ENCODE measurements at places on chromosomes 16 and 17.

DNA sequence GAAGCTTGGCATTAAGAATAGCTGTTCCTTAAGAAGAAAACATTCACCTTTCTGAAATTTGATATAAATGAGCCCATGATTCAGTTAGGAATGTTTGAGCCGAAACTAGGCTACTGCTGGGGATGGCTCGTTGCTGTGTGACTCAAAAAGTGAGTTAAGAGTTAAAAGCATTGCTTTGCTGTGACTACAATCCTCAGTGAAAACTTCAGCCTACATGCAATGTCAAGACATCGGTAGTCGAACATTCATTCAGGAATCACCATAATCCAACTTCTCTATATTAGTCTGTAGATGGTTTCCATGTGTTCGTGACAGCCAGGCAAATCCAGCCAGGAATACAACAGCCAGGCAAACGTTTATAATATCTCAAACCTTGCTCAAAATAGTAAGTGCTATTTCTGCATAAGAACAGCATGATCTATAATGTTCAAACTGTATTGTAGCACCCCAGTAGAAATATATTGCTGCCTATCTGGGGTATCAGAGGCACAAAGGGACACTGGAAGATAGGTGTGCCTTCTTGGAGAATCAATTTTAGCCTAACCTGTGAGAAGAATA is 1225.1 kb downstream of the CDH8 start:
- no peak for DNase-seq

GRCh38 chr17:73196500-73196899 is 3.6 kb downstream of the COG1 start:
- DNase-seq, result no peak

GRCh38 chr16:72740347-72740746 is 307.6 kb downstream of the ZFHX3 start:
- DNase-seq, result no peak

DNA sequence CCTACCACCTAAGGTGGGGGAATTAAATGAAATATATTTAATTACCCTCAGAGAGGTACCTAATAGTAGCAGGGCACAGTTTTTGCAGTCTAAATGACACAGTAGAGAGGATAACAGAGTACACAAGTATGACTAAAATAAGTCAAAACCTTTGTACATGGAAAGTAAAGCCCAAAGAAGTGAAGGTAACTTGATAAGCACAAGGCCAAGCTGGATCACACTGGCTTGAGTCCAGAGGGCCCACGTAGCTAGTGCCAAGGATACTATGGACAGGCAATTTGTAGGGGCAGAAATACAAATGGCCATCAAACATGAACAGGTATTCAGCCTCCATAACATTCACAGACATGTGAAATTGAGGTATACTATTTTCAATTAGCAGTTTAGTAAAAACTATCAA is 7.6 kb downstream of the MYO18A start:
- no peak for DNase-seq

DNA sequence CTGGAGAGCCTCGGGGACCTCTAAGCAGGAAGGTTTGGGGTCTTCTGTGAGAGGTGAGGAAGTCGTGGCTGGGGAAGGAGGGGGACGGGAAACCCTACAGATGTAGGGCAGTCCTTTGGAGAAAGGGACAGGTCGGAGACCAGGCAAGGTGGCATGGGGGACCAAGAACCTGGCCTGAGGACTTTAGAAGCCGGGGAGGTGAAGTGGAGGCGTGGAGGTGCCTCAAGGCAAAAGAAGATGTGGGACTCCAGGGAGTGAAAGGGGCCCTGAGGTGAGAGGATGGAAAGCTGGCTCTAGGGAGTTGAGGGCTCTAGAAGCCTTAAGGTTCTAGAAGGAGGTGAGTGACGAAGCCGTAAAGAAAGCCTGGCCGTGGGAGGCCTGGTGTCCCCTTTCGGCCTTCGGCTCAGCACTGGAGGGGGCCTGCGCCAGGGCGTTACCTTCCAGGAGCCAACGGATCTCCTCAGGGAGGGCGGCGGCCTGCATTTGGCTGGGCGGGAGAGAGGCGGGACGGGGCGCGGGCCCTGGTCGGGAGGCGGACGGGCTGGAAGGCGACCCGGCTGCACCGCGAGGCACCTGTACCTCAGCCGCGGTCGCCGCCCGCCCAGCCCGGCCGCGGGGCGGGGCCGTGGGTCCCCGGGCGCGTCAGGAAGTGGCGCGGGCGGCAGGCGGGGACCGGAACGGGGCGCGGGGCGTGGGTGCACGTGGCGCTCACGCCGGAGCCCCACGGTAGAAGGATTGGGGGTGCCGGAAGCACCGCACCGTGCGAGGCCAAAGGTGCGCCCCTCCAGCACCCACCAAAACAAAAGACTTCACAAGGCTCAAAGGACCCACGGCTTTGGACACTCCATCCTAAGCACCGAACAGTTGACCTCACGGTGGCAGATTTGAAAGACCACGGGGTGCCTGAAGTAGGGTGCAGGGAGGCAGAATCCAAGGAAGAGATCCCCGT is at the start of gene SKAP1:
SKAP1 (minus strand) TSS at position 577 of the 949 bp plus-strand sequence.
- DNase-seq, result no peak

GRCh38 chr17:75843577-75844529 is at the start of gene UNC13D:
Gene UNC13D, minus strand, starts transcription at chr17:75844404. Its CDS starts 67 bp downstream, at chr17:75844337.
- peak; percentile 70 for DNase-seq

DNA sequence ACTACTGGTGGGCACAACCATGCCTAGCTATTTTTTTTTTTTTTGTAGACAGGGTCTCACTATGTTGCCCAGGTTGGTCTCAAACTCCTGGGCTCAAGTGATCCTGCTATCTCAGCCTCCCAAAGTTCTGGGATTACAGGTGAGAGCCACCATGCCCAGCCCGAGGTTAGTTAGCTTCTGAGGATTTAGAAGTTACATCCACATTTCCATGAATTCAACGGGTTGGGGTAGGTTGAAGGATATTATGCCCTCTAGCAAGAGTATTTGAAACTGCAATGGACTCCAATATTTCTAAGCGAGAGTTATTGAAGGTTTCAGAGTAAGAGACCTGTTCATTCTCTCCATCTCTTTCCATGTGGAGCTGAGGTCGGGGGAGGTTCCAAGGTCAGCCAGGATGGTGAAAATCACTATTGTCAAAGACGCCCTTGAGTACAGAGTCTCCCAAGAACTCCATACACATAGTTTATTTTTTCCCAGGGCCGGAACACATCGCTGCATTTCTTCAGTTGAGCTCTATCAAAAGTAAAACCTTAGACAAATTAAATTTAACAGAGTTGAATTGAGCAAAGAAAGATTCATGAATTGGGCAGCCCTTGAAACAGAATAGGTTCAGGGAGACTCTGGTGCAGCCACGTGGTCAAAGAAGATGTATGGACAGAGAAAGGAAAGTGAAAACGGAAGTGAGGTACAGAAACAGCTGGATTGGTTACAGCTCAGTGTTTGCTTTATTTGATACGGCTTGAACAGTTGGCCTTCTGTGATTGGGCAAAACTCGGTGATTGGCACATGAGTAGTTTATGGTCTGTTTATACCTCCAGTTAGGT is 19.0 kb upstream of the ITPRIPL2 start:
- DNase-seq, result peak; percentile 90

DNA sequence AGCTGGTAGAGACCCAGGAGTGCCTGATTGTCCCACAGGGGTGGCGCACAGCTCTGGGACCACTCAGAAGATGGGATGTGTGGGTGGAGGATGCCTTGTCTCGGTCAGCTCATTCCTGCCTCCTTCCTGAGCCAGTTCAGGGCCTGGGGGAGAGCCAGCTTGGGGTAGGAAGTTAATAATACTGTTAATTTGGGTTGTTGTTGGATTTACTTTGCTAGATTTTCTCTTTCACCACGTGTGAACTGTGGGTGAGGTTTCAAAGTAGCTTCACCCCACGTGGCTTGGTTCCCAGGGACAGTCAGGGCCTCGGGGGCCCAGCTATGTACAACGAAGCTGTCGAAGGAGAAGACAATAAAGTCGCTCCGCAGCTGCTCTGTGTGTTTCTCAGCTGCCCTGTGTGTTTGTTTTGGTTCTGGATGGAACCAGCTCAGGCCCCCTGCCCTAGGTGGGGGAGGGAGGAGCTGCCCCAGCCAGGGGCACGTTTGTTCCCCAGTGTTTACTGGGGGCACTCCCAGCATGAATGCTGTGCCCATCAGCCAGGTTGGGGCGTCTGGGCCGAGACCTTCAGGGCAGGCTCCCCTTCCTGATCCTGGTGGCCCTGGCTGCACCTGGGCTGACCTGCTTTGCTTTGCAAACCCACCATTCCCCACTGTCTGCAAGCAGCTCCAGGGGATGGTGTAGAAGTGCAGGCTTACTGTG is 2.3 kb downstream of the NUDT16L1 start:
- no peak for DNase-seq

GRCh38 chr17:9725575-9725974 is 65.8 kb downstream of the DHRS7C start:
- no peak for DNase-seq

GRCh38 chr17:62626719-62627218 is 701 bp upstream of the MRC2 start:
- peak; percentile 70 for DNase-seq

DNA sequence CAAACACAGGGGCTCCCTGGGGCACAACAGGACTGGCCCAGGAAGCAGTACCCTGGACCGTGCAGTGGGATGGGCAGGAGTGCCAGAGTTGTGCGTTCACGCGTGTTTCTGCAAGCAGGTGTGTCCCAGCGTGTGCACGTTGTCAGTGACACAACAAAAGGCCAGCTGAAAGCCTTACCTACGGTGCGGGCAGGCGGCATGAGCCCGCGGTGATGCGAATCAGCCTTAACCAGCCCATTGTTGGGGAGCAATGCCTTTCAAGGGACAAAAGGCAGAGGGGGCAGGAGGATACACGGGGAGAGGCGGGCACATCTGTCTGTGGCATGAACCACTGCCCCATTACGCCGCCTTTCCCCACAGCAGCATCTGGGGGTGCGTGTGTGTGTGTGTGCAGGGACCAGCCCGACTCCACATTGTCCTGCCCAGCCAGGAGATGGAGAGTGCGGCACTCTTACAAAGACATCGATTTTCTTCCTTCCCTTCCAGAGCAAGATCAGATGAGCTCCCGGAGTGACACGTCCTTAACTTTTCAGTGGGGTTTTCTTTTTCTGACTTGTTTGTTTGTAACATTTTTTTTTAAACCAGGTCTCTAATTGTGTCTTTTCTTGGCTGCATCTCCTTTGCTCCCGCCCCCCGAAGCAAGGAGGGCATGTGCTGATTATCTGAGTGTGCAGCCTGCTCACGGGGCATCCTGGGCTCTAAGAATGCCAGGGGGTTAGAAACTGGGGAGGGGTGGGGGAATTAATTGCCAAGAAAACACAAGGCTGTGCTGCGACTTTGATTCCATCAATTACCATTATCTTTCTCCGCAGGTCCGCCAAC is 158.1 kb downstream of the ZNF423 start:
- no peak for DNase-seq

GRCh38 chr17:59800530-59800942 is 92.2 kb downstream of the TUBD1 start:
- DNase-seq, result no peak

DNA sequence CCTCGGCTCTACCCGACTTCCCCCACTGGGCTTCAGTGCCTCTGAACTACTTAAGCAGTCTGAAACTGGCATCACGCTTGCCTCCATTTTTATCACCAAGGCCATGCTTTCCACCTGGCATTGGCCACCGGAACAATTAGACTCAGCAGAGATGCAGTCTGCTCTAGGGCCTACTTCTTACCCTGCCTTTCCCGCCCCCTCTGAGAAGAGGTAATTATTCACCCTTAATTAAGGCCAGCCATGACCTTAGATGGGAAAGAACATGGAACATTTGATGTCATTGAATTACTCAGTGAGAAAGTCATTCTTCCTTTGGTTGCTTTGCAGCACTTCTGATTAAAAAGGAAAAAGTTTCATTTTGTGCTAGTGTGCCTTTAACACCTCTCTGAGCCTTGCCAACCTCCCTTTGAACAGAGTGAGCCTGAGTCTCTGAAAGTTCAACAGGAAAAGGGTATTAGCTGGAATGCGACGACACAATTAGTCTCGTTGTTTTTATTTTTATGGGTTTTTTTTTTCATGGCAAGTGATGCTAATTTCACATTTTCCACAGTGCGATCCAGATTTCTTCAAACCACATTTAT is 60.9 kb upstream of the TNRC6A start:
- DNase-seq, result no peak

DNA sequence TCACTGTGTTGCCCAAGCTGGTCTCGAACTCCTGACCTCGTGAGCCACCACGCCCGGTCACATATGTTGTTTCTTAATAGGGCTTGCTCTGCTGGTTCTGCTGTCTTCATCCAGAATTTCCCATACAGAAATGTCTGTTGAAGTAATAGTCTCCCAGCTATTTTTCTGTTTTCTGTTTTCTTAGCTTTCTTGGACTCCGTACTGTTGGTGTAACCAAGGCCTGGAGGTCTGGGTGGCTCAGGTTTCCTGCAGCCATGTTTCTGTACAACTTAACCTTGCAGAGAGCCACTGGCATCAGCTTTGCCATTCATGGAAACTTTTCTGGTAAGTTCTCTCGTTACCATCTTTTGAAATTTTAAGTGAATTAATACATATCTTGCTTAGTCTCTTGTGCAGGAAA is 2.8 kb downstream of the SF3B3 start:
- peak; percentile 19 for DNase-seq

GRCh38 chr17:5203908-5204294 is 12.2 kb upstream of the ZNF594 start:
- DNase-seq, result no peak

- no peak for DNase-seq
Observed at GRCh38 chr16:85188822-85189672, 76.8 kb upstream of the CIBAR2 start.

DNA sequence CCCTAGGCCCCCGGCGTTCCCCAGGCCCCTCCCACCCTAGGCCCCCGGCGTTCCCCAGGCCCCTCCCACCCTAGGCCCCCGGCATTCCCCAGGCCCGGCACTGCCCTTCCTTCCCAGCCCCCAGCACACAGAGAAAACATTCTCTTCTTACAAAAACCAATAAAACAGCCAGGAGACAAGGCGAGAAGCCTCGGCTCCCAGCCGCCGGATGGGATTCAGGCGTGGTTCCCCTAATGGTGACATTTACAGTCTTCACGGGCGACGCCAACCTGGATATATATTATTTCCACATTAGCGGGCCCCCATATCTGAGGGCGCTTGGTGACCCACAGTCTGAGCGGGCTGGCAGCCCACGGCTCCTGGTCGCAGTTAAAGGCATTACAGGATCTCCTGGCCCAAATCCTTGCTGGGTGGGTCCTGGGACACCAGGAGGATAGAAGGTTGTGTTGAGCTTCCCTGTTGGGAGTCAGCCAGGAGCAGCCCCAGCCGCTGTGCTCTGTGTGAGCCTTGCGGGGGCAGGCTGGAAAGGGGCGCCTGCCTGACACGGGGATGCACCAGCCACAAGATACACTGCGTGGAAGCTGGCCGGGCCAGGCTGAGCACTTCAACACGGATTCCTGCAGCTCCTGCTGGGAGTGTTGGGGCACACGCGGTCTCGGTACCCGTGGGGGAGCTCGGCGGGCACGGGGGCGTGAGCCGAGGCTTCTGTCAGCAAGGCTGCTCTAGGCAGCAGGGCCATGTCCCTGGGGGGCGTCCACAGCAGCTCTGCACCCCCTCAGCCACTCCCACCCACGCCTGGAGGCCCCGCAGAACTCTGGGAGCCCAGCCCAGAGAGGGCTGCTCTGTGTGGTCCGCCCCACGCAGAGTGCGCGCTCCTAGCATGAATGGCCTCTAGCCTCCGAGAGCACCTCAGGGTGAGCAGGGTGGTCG is 83.7 kb downstream of the LMF1 start:
- DNase-seq, result no peak

Measured in MV-4-11 (cell line).